ENCODE measurements at places on chromosomes 1 and 21. TPM values are rescaled to one million over a fixed set of nuclear protein-coding genes. Genes with fewer than 3 reads are reported as not detected.
A peak's percentile ranks its signal among the peaks of the same experiment; 100 is the strongest.

Gene HTR6
- total RNA-seq: not detected

Gene AGT
- total RNA-seq: not detected

Gene DUSP23
- total RNA-seq: 15.6 TPM

Gene OR2T29
- not detected for total RNA-seq

Gene AZIN2
- 11.3 TPM for total RNA-seq

DNA sequence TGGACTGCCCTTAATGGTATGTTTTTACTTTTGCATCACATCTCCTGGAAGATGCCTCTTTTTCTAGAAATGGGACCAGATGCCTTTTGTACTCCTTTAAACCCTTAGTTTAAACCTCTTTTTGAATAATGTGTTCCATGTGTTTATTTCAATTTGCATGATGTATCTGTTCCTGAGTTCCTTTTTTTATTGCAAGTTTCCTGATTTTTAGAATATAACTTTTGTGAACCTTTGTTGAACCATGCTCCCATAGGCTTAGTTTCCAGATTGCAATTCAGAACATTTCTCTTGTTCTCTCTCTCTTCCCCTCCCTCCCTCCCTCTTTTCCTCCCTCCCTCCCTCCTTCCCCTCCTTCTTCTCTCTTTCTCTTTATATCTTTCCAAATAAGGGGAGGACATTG is 81.9 kb downstream of the RGL1 start:
- DNase-seq: no peak

DNA sequence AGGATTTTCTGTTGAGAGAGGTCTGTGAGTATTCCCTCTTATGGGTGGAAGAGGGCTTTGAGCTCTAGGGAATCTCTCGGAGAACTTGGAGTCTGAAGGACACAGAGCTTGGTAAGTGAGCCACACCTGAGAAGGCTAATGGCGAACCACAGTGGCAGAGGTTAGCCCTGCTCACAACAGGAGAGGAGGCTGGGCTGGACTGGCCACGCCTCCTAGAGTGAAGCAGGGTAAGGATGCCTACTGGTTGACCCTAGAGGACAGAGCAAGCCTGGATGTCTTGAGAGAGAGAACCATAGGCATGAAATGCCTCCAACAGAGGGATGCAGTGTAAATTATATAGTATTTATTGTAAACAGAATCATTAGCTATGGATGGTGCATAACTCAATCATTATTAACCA is 232.6 kb downstream of the PCP4 start:
- no peak for DNase-seq

DNA sequence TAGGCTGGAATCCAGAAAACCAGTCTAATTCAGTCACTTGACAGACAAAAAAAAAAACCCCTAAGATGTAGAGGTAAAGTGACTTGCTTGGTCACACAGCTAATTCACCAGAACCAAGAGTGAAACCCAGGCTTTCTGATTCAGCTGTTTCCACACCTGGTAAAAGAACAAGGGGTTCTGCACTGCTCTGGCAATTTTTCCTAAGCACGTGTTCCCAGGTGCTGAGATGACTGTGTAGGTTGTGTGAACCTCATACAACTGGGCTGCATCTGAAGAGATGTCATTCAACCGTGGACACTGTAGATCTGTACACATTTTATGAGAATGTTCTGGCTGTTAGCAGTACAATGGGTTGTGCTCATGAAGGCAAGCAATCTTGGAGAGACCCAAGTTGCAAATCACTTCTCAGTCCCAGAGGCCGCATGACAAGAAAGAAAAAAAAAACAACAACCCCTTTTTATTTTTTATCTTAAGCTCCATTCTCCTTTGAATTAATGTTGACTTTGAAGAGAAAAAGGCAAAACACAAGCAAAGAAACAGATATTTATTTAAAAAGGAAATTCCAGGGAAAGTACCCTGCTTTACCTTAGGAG is 95.4 kb downstream of the INTS7 start:
- DNase-seq: no peak

DNA sequence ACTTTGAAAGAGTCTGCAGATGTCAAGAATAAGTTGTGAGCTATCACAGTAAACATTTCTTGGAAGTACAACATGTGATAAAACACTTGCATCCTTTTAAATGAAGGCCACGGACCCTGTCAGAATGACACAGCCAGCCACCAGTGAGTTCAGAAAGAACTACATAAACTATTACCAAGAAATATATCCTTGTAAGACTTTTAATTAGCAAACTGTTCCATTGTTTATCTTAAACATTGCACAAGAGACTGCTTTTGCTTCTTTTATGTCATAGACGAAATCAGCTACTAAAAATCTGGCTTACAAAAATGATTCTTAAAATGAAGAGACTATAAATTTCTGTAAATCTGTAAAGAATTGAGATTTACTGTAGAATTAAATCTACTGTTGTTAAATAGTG is 17.9 kb downstream of the LRRC7 start:
- DNase-seq: no peak

- DNase-seq: no peak
Measured at GRCh38 chr1:7515175-7515574, 255.9 kb upstream of the VAMP3 start.

GRCh38 chr1:30707412-30708360 is 15.7 kb downstream of the MATN1 start:
- peak; percentile 56 for DNase-seq

GRCh38 chr1:20255666-20256065 is 35.0 kb upstream of the VWA5B1 start:
- DNase-seq: no peak

- DNase-seq: peak; percentile 11
Measured at GRCh38 chr1:8217011-8217711, 100.8 kb upstream of the SLC45A1 start.

- no peak for DNase-seq
Measured at GRCh38 chr1:74714429-74715235, 18.2 kb downstream of the CRYZ start.
